NCI-H2107 (cell line): ENCODE measurements at places on chromosomes 7 and 10.

GRCh38 chr10:31194986-31195385, 124.0 kb upstream of the ZEB1 start:
- no peak for DNase-seq

GRCh38 chr7:30660331-30661255, 21.7 kb downstream of the CRHR2 start:
- peak; percentile 69 for DNase-seq

- no peak for DNase-seq
Observed at GRCh38 chr7:102973096-102973802, 60.4 kb downstream of the LRRC17 start.

DNA sequence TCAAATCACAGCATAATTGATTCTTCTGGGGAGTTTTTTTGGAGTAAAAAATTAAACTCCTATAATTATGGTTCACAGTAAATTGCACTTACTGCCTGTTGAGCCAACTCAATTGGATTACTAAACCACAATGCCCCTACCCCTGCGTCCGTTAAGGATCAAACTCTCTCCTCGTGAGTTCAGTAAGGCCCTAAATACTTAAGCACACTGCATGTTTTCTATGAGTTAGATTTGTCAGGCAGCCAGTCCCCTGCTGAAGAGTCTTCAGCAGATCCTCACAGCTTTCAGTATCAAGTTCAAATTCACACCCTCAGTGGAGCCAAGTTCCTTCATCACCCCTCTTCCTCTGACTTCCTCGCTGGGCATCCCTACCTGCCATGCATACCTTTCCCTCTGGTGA, 275.0 kb upstream of the BMPER start:
- no peak for DNase-seq

DNA sequence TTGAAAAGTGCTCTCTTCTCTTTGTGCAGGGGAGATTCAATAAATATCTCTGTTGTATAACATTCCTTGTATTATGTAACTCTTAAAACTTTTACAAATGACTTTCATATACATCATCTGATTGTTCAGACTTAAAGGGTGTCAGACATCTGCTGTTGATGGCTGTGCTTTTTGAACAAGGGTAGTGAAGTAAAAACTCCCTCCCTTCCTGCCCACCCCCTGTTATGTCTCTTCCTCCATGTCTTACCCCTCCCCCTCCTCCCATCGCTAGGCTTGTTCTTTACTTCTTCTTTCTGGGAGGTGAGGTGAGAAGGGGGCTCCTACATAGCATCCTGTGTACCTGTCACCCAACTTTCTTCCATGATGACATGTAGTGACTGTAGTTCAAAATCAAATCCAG, 23.4 kb upstream of the ABCB4 start:
- no peak for DNase-seq

- DNase-seq: no peak
Observed at GRCh38 chr7:98701372-98701771, 84.3 kb downstream of the NPTX2 start.

DNA sequence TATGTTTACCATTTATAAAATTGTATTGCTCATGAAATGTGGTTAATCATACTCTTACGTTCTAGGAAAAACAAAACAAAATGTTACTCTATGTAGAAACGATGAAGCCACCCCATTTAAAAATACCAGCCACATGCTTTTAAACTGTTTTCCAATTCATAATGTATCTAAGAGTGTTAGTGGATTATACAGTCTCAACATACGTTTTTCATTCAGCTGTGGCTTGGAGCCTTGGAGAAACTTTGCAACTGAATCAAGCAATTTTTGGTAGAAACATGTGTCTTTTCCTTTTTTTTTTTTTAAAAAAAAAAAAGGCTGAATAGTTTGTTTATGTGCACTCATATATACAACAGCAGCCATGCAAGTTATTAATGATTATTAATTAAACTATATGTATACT, 378.0 kb upstream of the SEMA3D start:
- no peak for DNase-seq

GRCh38 chr10:132407243-132407746, 10.3 kb downstream of the PWWP2B start:
- no peak for DNase-seq

DNA sequence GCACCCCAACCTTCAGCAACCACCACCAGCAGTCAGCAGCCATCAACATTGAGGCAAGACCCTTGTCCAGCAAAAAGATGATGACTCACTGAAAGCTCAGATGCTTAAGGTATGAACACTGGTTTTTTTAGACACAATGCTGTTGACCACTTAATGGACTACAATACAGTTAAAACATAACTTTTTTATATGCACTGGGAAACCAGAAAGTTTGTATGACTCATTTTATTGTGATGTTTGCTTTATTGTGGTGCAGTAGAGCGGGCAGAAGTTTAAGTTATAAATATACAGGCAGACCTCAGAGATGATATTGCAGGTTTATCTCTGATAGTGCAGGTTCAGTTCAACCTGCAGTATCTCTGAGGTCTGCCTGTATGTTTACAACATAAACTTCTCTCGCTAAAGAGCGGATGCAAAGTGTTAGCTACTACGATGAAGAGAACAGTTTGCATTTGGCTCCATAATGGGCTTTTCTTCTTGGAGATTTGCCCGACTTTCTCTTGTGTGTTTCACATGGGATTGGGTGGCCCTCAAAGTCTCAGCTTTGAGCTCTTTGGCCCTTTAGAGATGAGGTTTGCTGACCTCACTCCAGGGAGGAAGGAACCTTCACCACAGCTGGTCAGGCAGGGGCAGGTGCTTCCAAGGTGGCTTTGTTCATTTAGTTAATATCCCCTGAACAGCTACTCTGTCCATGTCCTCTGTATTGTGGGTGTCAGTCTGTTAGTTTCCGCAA, 84.4 kb upstream of the SHH start:
- no peak for DNase-seq

DNA sequence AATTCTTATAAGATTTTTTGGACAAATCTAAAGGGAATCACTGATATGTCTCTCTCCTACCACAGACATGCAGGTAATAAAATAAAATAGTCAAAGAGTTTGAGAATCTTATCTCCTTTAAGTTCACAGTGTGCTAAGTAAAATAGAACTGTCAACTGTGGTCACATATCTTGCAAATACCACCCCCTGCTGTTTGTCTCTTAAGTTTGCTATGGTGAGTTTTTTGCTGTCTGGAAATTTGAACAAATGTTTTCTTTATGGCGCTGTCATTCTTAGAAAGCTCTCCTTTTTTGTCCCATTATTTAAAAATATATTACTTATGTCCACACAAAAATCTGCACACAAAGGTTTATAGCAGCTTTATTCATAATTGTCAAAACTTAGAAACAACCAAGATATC, 19.6 kb downstream of the GIMAP5 start:
- no peak for DNase-seq

DNA sequence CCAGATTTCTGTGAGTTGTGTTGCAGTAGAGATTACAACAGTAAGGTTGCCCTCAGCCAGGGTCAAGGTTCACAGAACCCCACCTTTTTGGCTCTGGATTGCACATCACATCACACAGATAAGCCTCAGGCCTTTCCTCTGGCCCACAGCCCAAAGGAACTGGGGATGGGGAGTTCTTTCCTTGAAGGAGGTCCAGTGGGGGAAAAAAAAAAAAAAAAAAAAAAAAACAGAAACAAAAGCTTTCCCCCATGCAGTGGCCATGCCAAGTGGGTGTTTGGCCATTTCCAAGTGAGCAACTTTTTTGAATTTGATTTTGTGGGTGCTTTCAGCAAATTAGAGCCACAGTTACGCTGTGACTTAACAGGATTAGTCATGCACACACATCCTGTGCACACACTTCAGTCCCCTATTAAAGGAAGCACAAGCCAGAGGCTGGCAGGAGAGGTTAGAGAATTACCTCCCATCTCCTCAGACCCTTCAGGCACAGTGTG, 79.3 kb upstream of the NANOS1 start:
- DNase-seq: no peak

DNA sequence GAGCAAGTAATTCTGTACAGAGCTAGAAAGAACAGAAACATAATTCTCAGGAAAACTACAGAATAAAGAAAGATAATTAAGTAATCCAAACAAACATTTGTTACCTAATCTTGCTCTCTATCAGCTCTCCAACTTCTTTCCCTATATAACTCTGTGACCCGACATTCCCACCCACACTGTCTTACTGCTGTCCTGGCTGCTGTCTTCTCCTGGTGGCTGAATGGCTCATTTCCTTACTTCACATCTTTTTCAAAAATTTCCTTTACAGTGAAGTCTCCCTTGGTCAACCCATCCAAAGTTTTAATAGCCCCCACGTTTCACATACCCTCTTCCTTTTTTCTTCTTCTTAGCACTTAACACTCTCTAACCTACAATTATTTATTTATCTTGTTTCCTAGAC, 64.0 kb downstream of the HYCC1 start:
- DNase-seq: no peak

GRCh38 chr10:29542723-29543122, 92.0 kb downstream of the SVIL start:
- no peak for DNase-seq

DNA sequence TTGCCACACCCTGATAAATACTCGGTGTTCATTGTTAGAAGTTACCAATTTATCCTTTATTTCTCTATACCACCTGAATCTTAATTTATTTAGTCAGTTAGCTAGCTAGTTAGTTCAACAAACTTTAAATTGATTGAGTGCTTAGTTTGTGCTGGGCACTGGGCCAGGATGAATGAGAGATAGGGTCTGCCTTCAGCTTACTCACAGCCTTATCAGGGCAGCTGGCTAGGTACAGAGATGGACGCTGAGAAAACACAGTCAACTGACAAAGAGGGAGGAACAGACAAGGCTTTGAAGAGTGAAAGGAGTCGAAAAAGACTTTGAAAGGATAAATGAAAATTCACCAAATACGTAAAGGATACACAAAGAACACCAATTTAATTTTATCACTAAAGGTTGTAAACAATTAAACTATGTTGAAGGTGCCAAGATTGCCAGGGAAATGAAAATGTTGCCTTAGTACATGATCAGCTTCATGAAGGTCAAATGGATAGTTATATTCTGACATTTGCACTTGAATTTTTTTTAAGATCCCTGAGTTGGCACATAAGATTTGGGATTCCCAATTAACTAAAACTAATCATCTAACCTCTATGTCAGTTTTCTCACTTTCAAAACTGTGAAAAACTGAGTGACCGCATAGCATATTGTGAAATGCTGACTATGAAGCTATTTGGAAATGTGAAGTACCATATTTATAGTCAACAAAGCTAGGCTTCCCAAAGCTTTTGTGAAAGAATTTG, 2.1 kb downstream of the CAV2 start:
- DNase-seq: no peak

- no peak for DNase-seq
Observed at GRCh38 chr7:30041526-30042269, 13.5 kb downstream of the PLEKHA8 start.

- no peak for DNase-seq
Observed at GRCh38 chr10:3980660-3981059, 195.7 kb upstream of the KLF6 start.

- DNase-seq: no peak
Observed at GRCh38 chr7:92131764-92132330, 2.4 kb downstream of the CYP51A1 start.

GRCh38 chr10:74381291-74381853, 230.4 kb downstream of the ADK start:
- DNase-seq: no peak

DNA sequence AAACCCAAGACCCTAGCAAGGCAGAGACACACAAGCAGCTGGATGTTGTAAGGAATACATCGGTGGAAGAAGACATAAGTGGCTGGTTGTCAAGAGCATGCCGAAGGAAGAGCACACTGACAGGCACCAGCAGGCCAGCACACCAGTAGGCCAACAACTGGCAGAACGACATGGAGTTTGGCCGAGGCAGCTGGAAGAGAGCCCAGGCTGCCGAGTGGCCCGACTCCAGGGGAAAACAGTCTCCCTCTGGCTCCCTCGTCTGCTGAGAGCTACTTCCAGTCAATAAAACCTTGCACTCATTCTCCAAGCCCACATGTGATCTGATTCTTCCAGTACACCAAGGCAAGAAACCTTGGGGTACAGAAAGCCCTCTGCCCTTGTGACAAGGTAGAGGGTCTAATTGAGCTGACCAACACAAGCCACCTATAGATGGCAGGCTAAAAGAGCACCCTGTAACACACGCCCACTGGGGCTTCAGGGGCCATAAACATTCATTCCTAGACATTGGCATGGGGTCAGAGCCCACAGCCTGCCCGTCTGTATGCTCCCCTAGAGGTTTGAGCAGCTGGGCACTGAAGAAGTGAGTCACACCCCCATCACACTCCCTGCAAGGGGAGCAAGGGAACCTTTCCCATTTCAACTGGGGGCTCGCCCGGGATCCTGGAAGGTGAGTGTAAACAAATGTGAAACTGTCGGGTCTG, 14.7 kb upstream of the TNS3 start:
- DNase-seq: no peak

DNA sequence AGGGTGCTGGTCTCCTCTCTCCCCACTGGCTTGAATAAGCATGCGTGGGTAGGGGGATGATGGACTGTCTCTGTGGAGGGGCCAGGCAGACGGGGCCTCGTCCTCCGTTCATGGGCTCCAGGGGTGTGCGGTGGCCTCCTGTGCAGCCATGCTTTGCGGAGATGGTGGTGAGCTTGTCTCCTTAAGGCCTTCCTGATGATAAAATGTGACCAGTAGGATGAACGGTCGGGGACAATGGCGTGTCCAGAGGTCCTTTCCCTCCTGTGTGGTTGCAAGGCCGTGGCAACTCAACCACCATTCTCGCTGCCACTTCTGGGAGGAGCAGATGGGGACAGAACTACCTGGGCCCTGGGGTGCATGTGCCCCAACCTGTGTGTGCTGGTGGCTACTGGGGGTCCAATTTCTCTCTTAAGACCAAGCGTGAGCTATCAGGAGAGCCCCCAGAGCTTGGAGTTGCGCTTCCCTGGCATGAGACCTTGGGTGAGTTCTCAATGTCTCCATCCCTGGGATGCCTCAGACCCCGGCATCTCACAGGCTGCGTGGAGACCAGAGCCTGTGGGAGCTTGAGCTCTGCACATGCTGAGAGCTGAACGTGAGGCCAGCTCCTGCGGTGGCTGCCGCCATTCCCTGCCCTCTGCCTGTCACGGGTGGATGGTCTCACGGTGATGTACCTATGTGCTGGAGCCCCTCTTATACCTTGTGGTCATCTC, 112.2 kb downstream of the INPP5A start:
- no peak for DNase-seq

- DNase-seq: no peak
Observed at GRCh38 chr10:110462166-110463095, 35.3 kb upstream of the DUSP5 start.

DNA sequence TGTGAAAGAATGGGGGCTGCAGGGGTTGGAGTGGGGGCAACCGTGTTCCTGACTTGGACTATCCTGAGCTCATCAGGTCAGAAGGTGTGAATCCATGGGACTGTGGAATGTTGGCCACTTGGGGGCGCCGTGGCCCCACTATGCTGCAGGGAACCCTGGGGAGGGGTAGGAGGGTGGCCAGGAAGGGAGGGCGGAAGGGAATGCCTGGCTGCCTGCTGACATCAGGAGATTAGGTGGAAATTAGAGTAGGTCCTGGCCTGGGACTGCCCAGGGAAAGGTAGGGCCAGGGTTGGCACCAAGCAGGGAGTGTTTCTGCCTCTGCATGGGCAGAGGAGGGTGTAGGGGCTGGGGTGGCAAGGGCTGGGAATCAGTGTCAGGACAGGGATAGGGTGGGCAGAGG, 65.8 kb upstream of the PRSS58 start:
- DNase-seq: no peak
